ENCODE measurements at places on chromosomes 1 and 21.

DNA sequence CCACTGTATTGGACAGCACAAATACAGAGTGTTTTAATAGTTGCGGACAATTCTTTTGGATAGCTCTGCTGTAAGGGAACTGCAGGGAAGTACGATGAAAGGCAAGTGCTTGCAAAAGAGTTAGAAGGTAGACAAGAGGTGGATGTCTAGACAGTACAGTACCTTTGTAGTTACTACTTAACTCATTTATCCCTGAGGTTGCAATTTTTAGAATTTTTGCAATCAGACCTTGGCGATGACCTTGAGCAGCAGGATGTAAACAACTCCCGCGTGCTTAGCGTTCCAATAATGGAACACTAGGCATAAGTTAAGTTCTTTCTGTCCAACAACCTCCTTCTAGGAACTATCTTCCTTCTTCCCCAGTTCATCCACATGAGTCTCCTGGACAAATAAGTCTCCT lies 1.9 kb upstream of the SYT14 start:
- no peak for DNase-seq

- DNase-seq, result no peak
These were observed 32.0 kb upstream of the EDARADD start for GRCh38 chr1:236361909-236362590.

GRCh38 chr1:222373831-222374602 lies 173.9 kb downstream of the HHIPL2 start:
- no peak for DNase-seq

DNA sequence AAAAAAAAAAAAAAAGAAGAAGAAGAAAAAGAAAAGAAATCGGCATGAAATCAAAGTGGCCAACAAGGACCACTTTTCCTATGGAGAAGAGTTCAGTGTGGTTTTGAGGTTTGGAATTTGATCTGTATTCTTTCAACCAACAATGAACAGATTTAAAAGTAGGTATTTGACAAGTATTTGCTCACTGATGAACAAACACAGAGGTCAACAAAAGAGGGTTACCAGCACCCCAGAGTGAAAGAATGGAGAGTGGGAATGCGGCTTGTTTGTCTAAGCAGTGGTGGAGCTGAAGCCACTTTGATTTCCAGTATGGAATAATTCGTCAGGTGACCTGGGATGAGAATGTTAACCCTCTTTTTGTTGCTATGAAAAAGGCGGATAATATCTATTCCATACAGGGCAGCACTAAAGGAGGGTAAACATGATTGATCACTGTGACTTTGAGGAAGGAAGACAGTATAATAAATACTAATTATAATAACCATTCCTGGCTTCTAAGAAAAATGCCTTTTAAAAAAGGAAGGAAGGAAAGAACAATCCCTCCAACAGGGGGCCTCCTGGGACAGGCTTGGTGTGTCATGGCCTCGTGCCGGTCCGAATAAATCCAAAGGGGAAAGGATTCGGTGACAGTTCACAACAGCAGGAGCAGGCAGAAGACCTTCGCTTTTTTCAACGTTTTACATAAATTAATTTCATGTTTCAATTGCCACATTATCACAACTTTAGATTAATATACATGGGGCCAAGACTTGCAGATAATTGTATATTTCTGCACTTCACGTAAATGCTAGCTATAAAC lies 37.2 kb upstream of the SIM2 start:
- no peak for DNase-seq

DNA sequence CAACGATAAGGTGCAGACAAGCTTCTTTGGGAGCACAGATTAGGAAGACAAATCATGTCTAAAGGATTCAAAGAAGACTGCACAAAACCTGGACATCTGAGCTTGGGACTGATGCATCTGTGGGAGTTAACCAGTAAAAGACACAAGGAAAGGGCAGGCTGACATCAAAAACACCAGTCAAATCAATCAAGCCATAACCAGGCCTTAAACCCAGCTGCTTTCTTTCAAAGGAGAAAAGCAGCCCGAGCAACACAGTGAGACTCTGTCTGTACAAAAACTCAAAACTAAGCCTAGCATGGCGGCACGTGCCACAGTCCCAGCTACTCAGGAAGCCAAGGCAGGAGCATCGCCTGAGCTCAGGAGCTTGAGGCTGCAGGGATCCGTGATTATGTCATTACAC lies 411.6 kb downstream of the SMYD3 start:
- no peak for DNase-seq

DNA sequence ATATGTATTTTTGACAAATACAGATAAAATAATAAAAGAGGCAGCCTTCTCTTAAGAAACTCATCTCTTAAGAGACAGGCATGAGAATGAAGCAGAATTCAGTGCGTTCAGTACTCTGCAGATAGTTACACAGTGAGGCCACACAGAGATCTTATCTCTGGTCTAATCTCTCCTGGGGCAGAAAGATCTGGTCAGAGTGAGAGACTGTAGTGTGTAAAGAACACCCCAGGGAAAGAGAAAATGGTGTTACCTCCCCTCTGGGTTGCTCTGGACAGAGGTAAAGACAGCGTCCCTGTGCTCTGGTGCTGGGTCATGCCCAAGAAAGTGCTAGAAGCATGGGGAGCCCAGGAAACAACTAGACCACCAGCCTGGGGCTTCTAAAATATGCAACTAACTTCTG lies 216.3 kb downstream of the SIPA1L2 start:
- DNase-seq, result no peak

- no peak for DNase-seq
These were observed 9.7 kb downstream of the CD2 start for GRCh38 chr1:116763787-116764465.

DNA sequence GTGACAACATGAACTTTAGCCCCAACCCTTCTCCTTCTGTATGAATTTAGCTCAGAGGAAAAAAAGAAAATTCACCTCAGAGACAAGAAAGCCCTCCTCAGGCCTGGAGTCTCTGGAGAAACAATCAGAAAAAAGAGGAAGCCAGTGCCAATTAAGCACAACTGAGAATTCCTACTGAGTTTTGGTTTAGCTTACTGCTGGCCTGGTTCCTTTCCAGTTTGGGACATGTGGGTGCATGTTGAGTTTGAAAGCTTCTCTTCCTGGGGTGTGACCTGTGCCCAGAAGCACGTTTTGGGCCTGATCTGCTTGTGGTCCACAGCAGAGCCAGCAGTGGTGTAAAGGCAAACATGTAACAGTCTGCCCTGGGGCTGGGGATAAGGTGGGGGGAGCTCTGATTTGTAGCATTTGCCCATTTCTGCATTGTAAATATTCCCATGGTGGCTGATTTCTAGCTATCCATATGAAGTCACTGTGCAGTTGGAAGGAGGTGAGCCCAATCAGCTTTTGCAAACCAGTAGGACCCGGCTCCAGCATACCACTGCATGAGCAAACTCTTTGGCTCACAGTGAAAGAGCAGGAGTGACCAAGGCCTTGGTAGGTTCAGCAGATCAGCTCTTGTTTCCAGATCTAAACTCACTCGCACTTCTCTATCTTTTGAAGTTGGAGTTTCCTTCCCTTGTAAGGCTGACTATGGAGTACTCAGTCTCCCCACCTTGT lies 4.7 kb upstream of the THEM5 start:
- no peak for DNase-seq

GRCh38 chr1:233121947-233122559 lies 171.6 kb downstream of the NTPCR start:
- no peak for DNase-seq

DNA sequence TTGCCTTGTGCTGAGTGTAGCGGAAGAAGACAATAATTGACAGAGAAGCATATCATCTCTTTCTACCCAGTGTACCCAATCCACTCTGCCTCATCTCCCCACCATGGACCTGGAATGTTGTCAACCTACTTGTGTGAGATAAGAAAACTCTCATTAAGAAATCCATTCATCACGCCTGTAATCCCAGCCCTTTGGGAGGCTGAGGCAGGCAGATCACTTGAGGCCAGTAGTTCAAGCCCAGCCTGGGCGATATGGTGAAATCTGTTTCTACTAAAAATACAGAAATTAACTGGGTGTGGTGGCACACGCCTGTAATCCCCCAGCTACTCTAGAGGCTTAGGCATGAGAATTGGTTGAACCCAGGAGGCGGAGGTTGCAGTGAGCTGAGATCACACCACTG lies 209.6 kb downstream of the PBX1 start:
- DNase-seq, result no peak

DNA sequence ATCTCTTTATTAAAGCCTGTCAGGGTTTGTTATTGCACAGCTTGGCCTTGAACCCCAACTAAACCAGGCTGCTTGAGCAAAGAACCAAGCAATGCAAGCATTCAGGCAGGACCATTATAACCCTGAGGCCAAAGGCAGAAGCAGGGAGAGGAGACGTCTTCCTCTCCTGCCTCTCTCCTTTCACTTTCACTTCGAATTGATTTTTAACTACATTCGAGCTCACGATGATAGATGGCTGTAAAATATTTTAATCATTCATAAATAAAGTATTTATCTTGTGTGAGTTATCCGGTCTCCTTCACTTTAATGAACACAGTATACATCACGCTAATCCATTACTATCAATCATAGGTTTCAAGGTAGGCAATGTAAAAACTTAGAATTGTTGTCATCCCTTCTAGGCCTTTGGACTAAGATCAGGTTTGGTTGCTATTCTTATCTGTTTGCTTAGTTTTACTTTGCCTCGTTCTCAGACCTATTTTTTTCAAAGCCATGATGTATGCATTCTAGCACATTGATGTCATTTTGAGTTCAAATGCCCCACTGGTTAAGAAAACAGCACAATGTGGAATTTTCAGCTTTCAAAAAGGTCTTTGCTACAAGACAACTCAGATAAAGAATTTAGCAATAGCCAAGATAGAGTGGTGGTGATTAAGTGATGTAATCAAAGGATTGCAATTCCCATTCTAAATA lies 480.2 kb upstream of the RUNX1 start:
- no peak for DNase-seq

- DNase-seq, result peak; percentile 1
These were observed 20.2 kb upstream of the MTR start for GRCh38 chr1:236774926-236775325.

DNA sequence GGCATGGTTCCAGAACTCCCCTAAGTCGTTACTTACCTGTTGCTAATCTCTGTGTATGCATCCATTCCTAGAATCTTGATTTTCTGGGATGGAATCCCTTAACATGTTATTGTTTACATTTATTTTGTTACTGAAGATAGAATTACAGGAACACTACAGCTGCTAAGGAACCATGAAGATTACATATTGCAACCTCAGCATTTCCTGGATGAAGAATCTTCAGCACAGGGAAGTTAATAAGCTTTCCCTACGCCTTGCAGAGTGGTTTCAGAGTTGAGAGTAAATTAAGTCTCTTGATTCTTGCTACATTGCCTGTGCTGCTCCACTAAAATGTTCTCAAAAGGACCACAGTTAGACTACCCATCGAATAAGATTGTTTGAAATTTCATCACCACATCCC lies 31.4 kb upstream of the GBP6 start:
- DNase-seq, result no peak

GRCh38 chr1:192521734-192522133 lies 53.8 kb upstream of the RGS1 start:
- DNase-seq, result no peak

- DNase-seq, result no peak
These were observed 53.3 kb upstream of the PRRC2C start for GRCh38 chr1:171431994-171432393.

DNA sequence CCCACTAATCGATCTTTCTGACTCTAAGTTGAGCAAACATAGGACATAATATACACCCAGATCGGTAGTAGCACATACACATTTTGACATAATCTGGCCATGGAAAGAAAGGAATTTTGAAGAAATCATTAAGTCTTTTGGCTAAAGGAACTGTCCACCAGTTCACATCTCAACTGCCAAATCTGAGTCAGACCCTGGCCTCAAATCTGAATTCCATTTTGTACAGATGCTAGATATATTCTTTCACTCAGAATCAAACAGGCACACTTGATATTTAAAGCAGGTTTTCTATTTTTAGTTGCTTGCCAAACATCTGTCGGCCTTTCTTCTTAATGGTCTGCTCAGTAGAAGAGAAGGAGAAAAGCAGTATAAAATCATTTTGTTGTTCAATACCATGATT lies 281.8 kb downstream of the BARHL2 start:
- DNase-seq, result no peak

DNA sequence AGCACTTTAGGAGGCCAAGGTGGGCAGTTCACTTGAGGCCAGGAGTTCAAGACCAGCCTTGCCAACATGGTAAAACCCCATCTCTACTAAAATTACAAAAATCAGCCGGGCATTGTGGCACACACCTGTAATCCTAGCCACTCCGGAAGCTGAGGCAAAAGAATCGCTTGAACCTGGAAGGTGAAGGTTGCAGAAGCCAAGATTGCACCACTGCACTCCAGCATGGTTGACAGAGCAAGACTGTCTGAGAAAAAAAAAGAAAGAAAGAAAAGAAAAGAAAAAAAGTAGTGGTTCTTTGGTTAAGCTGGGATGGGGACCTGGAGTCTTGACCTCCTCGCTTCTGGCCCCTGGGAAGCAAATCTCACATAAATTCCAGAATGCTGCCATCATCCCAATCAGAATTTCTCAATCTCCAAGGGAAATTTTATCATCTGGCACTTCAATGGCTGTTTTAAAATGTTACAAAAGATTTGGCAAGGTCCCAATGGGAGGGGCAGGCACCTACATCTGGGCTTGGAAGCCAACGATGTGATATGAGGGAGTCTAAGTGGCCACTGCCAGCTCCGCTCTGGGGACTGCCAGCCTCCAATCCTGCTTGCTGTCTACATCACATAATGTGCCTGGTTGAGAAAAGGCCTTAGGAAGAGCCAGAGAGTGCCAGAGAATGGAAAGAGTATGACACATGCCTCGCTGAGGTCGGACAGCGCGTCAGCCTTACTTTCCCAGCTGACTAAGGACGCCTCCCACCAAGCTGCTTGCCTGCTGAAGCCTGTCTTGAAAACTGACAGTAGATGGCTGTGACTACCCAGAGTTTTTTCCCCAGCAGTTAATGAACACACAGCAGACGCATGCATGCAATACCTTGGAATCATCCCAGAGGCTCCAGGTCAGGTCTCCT lies 42.1 kb upstream of the SRP9 start:
- DNase-seq, result peak; percentile 92

DNA sequence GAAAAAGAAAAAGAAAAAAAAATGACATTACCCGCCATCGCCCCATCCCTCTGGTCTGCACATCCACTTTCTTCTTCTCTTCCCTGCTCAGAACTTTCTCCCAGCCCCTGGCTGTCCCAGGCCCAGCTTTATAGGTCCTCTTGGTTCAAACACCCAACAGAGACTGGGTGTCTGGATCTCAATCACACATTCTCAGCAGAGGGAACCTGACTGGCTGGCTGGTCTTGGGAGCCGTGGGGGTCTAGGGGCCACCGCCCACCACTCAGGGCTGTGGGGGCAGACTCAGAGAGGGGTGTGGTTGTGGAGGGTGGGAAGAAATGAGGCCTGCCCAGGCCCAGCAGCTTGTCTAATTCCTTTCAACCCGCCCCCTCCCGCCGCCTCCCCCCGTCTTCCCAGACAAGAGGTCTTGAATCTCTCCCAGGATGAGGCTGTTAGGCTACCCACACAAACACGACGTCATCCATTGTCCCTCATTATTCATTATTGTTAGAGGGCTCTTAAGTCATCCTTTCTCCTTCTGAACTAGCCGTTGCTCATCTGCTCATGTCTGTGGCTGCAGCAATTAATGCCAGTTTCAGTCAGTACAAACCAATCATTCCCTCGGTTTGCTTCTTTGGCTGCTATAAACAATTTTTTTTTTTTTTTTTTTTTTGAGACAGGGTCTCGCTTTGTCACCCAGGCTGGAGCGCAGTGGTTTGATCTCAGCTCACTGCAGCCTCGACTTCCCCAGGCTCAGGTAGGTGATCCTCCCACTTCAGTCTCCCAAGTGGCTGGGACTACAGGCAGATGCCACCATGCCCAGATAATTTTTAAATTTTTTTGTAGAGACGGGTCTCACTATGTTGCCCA lies 40.6 kb upstream of the CLIC4 start:
- DNase-seq, result no peak
